ENCODE measurements at places on chromosomes 5 and 9.
A peak's percentile ranks its signal among the peaks of the same experiment; 100 is the strongest.

GRCh38 chr9:99128133-99128406 is 23.2 kb downstream of the TGFBR1 start:
- no peak for DNase-seq

- DNase-seq = peak; percentile 46
Measured at GRCh38 chr9:94002316-94003140, 47.4 kb upstream of the BARX1 start.

GRCh38 chr5:57456531-57457135 is 26.0 kb downstream of the ACTBL2 start:
- DNase-seq = no peak

GRCh38 chr5:169126481-169127021 is 174.4 kb downstream of the SLIT3 start:
- DNase-seq = no peak

- DNase-seq = no peak
Measured at GRCh38 chr9:109379513-109379912, 58.7 kb upstream of the EPB41L4B start.

GRCh38 chr9:134065612-134066419 is 2.0 kb downstream of the BRD3 start:
- DNase-seq = peak; percentile 90

- no peak for DNase-seq
Measured at GRCh38 chr9:20504930-20505329, 117.4 kb downstream of the MLLT3 start.

DNA sequence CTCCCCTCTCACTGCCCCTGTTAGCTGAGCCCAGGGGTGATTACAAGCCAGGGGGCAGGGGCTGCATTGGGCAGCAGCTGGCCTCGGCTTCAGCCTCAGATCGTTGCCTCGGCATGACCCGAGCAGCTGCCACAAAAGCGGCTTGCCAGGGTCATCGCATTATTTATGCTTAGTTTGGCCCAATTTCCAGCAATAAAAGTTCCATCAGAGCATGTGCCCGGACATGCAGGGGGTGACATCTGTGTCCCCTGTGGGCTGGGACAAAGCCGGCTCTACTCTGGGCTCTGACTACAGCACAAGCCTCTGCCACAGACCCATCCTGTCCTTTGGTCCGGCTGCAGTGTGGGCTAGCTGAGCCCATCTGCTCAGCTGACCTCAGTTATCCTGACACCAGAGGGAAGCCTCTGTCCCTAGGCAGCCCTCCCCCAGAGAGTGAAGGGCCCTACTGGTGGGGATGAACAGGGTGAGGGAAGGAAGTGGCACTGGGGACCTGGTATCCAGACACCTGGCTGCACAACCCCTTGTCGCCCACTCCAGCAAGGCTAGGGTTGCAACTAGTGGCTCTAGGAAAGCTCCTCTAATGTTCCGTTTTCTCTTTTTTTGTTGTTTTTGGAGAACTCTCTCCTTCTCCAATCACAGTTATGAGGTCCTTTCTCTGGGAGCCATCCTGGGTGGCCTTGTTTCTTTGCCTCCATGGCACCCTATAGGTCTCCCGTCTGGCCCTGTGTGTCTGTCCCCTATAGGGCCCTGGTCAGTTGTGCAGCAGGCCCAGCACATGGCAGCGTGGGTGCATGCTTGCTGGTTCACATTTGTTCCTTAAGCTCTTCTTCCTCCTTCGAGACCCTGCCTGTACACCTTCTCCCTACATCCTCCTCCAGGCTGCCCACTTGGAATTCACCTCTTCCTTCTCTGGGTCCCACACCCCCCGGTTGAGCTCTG is 13.3 kb upstream of the GADD45G start:
- DNase-seq = no peak

DNA sequence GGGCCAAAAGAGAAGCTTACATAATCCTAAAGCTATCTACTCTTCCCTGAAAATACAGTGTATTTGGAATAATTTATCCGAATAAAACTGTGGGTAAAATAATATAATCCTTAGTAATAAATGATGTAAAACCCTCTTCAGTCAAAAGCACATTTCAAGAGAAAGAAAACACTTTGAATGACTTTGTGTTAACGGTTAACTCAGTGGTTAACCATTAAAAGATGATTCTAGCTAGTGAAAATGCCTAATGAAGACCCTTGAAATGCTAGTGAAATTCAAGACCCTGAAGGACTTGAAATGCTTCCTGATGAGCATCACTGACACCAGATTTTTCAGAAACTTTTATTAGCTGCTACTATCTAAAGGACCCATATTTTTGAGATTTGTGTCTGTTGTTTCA is 70.7 kb downstream of the COX7C start:
- DNase-seq = no peak

All from GM13976 (cell line).